K562 (cell line): ENCODE measurements at places on chromosomes 2 and 18.

DNA sequence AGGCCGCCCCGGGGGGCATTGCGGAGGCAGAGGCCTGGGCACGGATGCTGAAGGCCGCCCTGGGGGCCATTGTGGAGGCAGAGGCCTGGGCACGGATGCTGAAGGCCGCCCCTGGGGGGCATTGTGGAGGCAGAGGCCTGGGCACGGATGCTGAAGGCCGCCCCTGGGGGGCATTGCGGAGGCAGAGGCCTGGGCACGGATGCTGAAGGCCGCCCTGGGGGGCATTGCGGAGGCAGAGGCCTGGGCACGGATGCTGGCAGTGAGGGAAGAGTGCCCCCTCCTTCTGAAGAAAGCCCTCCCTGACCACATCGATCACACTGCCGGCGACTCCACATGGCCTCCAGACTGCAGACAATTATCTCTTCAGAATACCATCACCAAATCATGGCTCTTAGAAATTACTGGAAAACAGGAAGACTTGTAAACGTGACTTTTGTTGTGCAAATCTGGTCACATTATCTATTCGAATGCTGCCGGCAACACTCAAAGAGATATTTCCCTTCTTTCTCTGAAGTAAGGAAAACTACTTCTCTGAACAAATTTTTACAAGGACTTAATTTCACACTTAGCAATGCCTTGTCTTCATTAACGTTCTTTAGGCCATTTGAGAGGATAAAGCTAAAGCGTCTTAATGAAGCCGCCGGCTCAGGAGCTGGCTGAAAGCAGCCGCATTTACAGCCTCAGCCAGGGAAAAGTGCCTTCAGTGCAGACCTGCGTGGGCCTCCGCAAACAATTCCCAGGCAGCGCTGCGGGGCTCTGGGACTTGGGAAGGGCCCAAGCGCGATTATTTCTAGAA, 18.1 kb upstream of the SNTG2 start:
- H3K4me3 ChIP-seq = no peak overlapping the region
- peaks cover 22% of the 10 kb centered on the region; the same call in 2 of the 3 replicates for H3K27me3 ChIP-seq
- no peak for DNase-seq
- H3K36me3 ChIP-seq = no peaks in the 10 kb centered on the region
- no peak overlapping the region for H3K27ac ChIP-seq

- no peak for DNase-seq
- H3K36me3 ChIP-seq = no peaks in the 10 kb centered on the region
These were observed 190.4 kb upstream of the CRIM1 start for GRCh38 chr2:36165132-36165531.

DNA sequence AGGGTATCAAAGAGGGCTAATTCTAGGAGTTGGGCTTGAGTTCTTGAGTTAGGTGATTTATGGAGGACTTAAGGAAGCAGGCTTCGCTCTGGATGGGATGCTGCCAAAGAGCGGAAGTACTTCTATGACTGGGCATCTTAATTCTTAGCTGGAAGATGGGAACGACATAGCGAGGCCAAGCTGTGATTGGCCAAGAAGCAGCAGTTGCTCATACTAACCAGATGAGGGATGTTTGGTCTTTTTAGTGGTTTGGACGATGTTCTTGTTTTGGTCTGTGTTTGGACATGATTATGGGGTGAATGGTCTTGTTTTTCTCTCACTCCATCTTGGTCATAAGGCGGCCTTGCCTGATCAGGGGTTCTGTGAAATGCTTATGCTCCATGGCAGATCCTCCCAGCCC, 133.7 kb downstream of the MSH2 start:
- H3K4me3 ChIP-seq = no peak overlapping the region
- no peaks in the 10 kb centered on the region for H3K36me3 ChIP-seq
- H3K27ac ChIP-seq = no peak overlapping the region
- peaks cover 6% of the 10 kb centered on the region; the same call in 1 of the 3 replicates for H3K27me3 ChIP-seq
- H3K4me1 ChIP-seq = no peaks in the 10 kb centered on the region

GRCh38 chr2:207202645-207203044, 36.9 kb upstream of the KLF7 start:
- no peak for DNase-seq
- no peak overlapping the region for H3K4me3 ChIP-seq
- H3K27ac ChIP-seq = no peak overlapping the region
- no peaks in the 10 kb centered on the region for H3K4me1 ChIP-seq
- no peaks in the 10 kb centered on the region for H3K27me3 ChIP-seq
- H3K36me3 ChIP-seq = no peaks in the 10 kb centered on the region

DNA sequence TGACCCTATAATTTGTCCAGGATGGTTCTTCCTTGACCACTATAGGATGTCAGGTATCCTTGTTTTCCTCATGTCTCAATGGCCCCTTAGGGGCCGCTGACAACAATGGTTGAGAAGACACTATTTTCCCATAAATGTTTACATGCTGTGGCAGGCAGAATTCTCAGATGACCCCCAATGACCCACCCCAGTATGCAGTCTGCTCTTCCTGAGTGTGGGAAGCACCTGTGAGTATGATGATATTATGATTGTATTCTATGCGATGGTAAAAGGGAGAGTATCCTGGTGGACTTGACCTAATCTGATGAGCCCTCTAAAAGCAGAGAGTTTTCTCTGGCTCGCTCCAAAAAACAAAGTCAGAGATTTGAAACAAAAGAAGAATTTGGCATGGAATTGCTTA, 123.1 kb upstream of the DLX2 start:
- H3K27me3 ChIP-seq = peaks cover 15% of the 10 kb centered on the region
- no peak for DNase-seq
- H3K27ac ChIP-seq = no peak overlapping the region

DNA sequence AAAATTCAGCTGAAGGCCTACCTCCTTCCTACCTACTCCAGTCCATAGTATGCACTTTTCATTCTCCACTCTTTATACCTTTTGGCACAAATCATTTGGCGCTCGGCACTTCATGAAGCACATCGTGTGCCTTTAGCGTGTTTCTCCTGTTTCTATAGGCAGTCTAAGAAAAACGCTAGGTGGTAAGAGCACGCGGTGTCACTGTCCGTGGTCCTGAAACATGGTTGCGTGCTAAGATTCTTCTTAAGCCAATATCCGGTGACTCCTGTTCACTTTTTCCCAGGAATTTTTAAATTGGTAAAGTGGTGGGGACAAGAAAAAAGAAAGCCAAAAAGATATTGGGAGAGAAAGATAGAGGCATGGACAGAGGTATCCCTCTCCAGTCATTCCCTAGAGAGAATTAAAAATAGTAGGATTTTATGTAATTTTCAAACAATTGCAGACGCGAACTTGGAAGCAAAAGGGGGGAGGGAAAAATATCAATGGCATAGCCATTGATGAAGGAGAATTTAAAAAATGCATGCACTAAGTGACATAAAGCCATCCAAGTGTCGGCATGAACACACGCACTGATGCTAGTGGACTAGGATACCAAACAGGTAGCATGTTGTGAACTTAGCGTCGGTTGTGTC, 1.4 kb upstream of the CTNNA2 start:
- no peak overlapping the region for H3K27ac ChIP-seq
- peak; percentile 61 for DNase-seq
- no peaks in the 10 kb centered on the region for H3K36me3 ChIP-seq
- H3K27me3 ChIP-seq = no peaks in the 10 kb centered on the region

DNA sequence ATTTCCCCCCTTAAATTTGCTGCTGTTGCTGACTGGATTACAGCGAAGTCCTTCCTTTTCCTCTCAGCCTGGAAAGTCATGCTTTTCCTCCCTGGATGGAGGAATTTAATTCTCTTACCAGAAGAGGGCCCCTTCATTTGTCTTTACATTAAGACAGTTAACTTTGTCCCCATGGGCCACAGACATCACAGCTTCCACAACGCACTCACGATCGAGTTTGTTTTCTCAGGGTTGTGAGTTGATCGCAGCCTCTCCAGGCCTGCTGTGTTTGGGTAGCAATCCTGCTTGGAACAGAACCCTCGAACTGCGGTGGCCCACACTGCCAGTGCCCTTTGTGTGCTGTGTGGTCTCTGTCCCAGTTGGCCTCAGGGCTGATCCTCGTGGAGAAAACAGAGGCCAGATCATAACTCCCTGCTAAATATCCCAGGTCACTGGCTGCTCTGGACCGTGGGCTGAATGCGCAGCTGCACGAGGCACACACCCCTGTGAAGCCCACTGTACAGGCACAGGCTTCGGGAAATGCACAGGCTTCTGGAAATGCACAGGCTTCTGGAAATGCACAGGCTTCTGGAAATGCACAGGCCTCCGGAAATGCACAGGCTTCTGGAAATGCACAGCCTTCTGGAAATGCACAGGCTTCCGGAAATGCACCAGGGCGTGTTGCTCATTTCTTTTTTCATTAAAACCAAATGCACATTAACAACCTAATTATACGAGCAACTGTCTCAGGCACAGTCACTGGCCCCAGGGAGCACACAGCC, 2.2 kb upstream of the PDIA6 start:
- no peak for DNase-seq
- peaks cover 16% of the 10 kb centered on the region; the same call in 2 of the 3 replicates for H3K4me1 ChIP-seq
- peaks cover 19% of the 10 kb centered on the region for H3K27me3 ChIP-seq
- H3K36me3 ChIP-seq = peaks cover 17% of the 10 kb centered on the region; the same call in 2 of the 3 replicates
- no peak overlapping the region for H3K27ac ChIP-seq
- H3K4me3 ChIP-seq = no peak overlapping the region

DNA sequence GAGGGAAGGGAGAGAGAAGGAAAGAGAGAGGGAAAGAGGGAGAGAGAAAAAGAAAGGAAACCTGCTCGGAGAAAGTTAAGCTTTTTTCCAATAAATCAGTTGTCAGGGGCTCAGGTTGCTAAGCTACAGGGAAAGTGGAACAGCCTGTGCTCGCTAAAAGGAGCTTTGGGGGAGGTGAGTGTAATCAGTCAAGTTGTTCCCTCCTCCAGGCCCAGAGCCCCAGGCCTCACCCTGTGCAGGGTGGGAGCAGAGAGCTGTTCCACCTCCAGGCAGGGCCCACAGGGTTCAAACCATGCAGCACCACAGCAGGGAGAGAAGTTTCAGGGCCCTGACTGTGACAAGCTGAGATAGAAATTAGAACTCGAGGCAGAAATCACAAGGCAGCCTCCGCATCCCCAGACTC, 56.4 kb upstream of the PPP1CB start:
- H3K36me3 ChIP-seq = no peaks in the 10 kb centered on the region
- no peak overlapping the region for H3K27ac ChIP-seq
- H3K4me1 ChIP-seq = no peaks in the 10 kb centered on the region; the same call in 2 of the 3 replicates
- DNase-seq = no peak

- H3K27me3 ChIP-seq = no peaks in the 10 kb centered on the region
- H3K36me3 ChIP-seq = no peaks in the 10 kb centered on the region
- DNase-seq = no peak
These were observed 50.0 kb downstream of the SLC38A11 start for GRCh38 chr2:164905307-164905706.

GRCh38 chr18:51074605-51075004, 44.6 kb downstream of the SMAD4 start:
- no peak overlapping the region for H3K4me3 ChIP-seq
- H3K4me1 ChIP-seq = no peaks in the 10 kb centered on the region
- no peaks in the 10 kb centered on the region for H3K27me3 ChIP-seq
- H3K27ac ChIP-seq = no peak overlapping the region
- no peak for DNase-seq
- peaks cover 70% of the 10 kb centered on the region for H3K36me3 ChIP-seq

DNA sequence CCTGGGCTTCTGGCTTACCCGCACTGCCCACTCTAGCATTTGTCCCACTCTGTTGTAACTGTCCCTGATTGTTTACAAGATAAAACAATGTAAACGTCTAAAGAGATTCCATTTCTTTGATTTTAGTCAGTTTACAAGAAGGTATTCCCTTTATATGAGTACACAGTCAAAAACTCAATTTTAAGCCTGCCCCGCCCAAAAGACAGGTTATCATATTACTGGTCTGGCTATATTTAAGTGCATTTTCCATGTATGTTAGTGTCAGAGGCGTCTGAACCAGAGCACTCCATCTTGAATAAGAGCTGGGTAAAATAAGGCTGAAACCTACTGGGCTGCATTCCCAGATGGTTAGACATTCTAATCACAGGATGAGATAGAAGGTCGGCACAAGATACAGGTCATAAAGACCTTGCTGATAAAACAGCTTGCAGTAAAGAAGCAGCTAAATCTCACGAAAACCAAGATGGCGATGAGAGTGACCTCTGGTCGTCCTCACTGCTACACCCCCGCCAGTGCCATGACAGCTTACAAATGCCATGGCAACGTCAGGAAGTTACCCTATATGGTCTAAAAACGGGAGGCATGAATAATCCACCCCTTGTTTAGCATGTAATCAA, 15.0 kb downstream of the GPR45 start:
- peaks cover 7% of the 10 kb centered on the region for H3K4me1 ChIP-seq
- H3K27me3 ChIP-seq = peaks cover 24% of the 10 kb centered on the region
- H3K36me3 ChIP-seq = no peaks in the 10 kb centered on the region

DNA sequence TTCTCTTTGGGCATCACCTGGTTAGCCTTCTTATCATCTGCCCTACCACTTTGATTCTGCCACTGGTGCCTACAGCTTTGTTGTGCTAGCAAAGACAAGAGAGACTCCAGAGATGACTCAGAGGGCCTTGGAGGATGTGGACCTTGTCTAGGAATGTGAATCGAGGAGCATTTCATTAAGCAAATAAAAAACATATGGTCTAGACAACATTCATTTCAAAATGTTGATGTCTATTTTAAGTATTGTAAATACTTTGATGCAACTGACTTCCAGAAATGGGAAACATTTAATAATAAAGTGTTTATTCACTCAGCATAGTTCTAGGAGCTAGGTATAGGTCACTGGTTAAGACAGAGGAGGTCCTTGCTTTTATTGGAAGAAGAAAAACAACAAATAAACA, 195.5 kb downstream of the CDCA7 start:
- no peak overlapping the region for H3K4me3 ChIP-seq
- H3K36me3 ChIP-seq = no peaks in the 10 kb centered on the region
- H3K27me3 ChIP-seq = peaks cover 7% of the 10 kb centered on the region; the same call in 2 of the 3 replicates
- H3K4me1 ChIP-seq = no peaks in the 10 kb centered on the region

- no peaks in the 10 kb centered on the region for H3K36me3 ChIP-seq
- H3K27me3 ChIP-seq = no peaks in the 10 kb centered on the region
- no peaks in the 10 kb centered on the region for H3K4me1 ChIP-seq
- H3K4me3 ChIP-seq = no peak overlapping the region
- no peak overlapping the region for H3K27ac ChIP-seq
- DNase-seq = no peak
These were observed 358.5 kb downstream of the MYCN start for GRCh38 chr2:16298866-16299265.

DNA sequence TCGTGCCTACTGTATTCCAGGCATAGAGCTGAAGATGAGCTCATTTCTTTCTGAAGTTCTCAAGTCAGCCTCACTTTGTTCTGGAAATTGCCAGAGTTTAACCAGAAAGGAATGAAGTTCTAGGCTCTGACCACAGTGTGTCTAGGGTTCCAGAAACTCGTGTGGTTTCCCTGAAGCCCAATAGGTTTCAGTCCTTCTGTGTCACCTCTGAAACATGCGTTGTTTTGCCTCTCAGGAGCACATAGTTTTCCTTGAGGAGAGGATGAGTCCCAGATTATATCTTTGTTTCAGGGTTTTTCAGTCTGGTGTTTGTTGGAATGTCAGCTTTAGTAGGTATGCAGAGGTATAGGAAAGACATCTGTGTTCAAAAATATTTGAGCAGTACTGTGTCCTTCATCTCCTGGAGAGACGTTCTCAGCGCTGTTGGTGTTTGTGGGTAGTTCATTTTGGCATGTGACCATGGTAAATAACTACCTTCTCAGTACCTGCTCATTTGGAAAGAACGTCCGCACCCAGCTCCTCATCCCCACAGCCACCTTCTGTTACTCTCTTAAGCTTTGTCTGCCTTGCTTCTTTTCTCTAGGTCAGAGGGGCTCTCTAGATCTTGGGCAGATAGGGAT, 56.6 kb downstream of the RALBP1 start:
- H3K27me3 ChIP-seq = no peaks in the 10 kb centered on the region
- H3K4me3 ChIP-seq = no peak overlapping the region
- no peak for DNase-seq
- no peaks in the 10 kb centered on the region for H3K4me1 ChIP-seq

- H3K36me3 ChIP-seq = peaks cover 69% of the 10 kb centered on the region
- no peak for DNase-seq
- H3K27me3 ChIP-seq = no peaks in the 10 kb centered on the region
- no peaks in the 10 kb centered on the region for H3K4me1 ChIP-seq
- no peak overlapping the region for H3K4me3 ChIP-seq
- H3K27ac ChIP-seq = no peak overlapping the region
These were observed 61.3 kb downstream of the NUP35 start for GRCh38 chr2:183185534-183185933.
